ENCODE measurements at places on chromosomes 5 and 9.

DNA sequence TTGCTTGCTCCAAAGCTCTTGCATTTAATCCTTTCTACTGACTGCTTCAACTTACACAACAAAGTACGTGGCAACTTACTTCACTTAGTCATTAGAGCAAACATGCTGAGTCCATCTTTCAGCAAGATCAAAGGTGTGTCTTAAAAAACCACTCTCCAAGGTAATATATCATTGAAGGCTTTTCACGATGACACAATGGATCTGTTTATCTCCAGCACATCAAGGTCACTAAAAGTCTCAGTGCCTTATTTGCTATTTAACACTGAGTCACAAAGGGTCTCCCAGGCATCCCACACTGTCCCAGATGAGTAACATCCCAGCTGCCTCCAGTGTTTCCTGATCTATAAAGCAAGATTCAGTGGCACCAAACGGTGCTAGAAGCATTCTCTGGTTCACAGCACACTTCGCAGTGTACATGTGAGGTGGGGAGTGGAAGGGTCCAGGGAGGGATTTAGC lies 3.7 kb upstream of the CLK4 start:
- DNase-seq = no peak

- DNase-seq = no peak
Measured at GRCh38 chr9:34578241-34579103, 11.1 kb downstream of the CNTFR start.

GRCh38 chr5:18882154-18882553 lies 1105.8 kb downstream of the CDH18 start:
- DNase-seq = no peak

- DNase-seq = no peak
Measured at GRCh38 chr5:103066326-103066725, 53.6 kb downstream of the GIN1 start.

- no peak for DNase-seq
Measured at GRCh38 chr9:113223963-113224362, 2.6 kb downstream of the SLC31A1 start.

DNA sequence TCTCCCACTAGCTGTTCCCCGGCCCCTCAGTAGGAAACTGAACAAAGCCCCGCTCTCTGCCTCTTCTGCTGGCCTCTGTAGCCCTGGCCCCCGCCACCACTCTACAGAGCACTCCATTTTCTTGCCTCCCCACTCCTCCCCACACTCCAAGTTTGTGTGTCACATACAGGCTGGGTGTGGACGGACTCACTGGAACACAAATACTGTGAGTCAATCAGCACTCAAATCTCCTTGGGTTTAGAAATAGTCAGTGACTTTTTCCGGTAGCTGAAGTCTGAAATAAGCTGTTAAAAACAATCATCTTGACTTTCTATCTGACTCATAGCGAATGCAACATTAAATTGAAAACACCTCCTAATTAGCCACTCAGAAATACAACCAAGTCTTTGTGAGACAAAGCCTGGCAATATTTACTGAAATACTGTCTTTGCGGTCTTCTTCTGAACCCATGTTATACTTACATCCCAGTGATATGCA lies 122.5 kb downstream of the LHFPL2 start:
- no peak for DNase-seq

GRCh38 chr5:172844577-172844838 lies 10.5 kb downstream of the ERGIC1 start:
- DNase-seq = no peak

GRCh38 chr9:34689512-34689911 lies 1.6 kb downstream of the CCL19 start:
- no peak for DNase-seq

DNA sequence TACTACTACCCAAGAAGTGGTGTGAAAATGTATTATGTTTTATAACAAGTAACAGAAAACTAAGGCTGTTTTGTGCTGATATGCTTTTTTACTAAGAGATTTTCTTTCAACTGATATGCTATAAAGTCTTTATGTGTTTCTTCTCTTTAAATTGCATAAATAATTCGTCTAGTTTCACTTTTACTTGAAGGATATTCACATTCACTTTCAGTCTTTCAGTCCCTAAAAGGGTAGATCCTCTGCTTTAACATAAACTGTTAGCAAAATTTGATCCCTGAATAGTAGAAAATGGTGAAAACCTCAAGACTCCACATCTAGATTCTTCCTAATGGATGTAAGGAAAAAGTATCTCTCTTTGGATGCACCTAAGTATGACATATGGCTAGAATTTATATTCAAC lies 69.0 kb upstream of the FST start:
- no peak for DNase-seq

DNA sequence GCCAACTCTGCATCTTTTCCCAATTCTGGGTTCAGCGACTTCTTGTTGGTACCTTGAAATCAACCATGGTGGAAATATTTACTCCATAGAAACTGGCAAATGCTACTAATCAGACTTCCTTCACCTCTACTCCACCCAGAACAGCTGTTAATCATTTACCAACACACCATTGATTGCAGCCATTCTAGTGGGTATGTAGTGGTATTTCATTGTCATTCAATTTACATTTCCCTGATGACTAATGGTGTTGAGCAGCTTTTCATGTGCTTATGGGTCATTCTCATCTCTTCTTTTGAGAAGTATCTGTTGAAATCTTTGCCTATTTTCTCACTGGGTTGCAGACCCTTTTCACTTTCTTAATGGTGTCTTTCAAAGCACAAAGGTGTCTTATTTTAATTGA lies 122.4 kb upstream of the MSX2 start:
- DNase-seq = no peak

GRCh38 chr9:92119586-92119985 lies 4.4 kb upstream of the SPTLC1 start:
- DNase-seq = no peak

- DNase-seq = no peak
Measured at GRCh38 chr9:34575862-34576596, 13.5 kb downstream of the CNTFR start.

DNA sequence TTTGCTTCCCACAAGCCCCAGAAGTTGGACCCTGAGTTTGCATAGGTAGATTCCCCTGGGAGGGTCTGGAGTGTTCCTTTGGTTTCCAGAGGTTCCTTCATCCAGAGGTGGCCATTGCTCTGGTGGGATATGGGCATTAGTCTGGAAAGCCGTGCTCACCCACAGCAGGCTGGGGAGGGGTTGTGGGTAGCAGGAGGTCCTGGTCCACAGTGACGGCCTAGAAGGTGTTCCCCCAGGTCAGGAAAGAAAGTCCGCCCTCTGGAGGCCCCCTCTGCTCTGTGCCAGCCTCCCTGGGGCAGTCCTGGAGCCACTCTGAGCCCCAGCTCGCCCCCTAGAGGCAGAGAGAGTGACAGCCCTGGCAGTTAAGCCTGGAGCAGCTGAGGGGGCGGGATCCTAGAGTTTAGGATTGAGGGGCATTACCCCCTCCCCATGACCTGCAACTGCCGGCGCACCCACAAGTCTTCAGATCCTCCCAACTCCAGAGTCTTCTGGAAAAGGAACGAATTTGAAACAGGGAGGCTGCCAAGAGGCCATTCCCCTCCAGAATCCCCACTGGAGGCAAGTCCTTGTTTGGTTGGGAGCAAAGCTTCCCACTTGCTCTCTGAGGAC lies 36.8 kb downstream of the NDST1 start:
- peak; percentile 24 for DNase-seq

DNA sequence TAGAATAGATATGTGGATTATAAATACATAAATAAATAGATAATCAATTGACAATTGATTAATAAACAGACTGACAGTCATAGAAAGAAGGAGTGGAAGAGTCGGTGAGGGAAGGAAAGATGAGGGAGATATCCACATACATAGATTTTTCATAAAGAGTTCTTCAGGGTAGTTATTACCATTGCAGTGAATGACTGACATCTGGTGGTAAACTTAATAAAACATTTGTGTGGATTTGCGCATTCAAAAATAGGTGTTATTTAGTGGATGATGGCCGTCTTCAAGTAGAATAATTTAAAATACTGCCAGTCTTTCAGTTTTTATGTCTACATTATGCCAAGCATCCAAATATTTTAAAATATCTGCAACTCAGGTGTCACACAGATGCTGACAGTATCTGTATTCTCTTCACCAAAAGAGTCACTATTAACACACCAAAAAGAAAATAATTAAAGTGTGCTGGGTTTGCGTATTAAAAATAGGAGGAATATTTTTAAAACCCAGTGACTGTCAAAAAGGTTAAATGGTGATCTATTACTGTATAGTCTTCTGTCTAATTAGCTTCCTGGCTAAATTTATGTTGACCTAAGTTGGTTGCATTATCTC lies 78.8 kb downstream of the GIN1 start:
- DNase-seq = peak; percentile 19

DNA sequence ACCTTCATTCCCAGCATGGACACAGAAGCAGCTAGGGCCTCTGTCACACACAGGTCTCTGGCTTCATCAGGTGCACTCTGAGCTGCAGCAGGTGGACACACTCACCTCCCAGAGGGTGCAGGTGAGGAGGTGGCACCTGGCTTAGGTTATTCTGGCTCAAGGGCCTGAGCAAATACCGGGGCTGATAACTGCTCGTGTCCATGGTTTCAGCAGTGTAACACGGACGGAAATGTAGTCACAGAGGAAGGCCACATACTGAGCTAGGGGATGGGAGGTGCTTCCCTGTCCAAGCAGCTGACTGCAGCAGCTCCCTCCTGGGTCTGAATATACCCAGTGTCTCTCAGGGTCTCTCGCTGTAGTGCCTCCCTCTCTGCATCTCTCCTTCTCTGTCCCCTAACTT lies 5.7 kb downstream of the PHF2 start:
- DNase-seq = no peak

DNA sequence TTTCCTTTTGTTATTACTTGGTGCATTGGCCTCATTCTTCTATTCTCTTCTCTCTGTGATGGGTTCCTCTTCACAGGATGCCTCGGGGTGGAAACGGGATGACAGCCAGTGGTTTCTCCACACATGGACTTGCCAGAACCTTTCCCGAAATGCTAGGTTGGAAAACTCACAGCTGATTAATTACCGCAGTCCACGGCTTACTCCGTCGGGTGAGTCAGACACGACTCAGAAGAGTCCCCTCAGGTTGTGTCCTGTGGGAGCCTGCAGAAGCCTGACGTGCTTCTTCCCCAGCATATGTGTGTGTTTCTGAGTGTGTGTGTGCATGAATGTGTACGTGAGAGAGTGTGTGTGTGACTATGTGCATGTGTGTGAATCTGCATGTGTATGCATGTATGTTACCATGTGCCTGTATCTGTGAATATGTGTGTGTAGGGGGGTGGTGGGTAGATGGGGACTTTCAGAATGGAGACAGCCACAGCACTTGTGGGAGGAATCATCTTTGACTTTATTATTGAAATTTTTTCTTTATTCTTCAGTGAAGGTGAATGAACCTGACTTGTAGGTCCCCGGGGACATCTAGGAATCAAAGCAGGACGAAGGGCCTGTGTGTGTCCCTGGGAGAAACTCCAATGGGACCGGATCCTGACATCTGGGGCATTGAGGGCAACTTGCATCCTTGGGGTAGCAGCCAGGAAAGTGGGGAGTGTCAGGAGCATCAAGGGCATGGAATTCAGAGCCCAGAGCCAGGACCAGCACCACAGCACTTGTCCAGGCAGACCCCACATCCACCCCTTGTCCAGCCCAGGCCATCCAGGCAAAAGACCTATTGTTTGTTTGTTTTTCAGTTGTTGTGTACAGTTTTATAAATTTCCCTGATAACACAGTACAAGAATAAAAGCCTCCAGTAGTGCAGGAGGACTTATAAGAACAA lies 21.9 kb upstream of the MED10 start:
- no peak for DNase-seq

- no peak for DNase-seq
Measured at GRCh38 chr5:64958757-64959391, 190.1 kb downstream of the CWC27 start.

DNA sequence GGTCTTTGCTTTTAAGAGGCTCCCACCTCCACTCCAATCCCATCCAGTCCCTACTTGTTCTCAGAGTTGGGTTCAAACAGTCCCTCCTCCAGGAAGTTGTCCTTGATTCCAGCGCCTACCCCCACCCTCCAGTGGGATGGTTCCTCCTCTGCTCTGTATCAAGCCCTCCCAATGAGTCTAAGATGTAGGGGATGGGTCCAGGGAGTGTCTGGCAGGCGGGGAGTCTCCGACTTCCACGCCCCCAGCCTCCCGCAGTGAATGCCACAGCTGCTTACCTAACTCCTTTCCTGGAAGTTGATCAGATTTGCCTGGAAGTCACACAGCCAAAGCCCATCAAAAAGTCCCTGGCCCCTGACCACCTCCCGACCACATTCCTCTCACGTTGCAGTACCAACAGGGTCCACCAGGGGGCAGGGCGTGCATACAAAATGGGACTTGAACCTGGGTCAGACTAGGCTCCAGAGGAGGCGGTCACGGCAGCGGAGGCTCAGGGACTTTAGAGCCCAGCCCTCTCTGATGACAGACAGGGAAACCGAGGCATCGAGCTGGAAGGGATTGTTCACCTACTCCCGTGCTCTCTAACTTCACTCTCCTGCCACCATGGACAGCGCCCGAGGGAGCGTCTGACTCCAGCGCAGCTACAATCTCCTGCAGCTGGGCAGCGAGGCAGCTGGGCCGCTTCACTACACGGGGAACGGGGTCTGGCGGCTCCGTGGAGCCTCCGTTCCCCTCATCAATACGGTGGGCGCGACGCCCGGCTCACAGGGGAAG lies 25.0 kb upstream of the TDRD7 start:
- peak; percentile 74 for DNase-seq

- no peak for DNase-seq
Measured at GRCh38 chr9:76996700-76997099, 22.8 kb upstream of the FOXB2 start.

GRCh38 chr9:126468141-126468825 lies 141.7 kb downstream of the MVB12B start:
- no peak for DNase-seq

DNA sequence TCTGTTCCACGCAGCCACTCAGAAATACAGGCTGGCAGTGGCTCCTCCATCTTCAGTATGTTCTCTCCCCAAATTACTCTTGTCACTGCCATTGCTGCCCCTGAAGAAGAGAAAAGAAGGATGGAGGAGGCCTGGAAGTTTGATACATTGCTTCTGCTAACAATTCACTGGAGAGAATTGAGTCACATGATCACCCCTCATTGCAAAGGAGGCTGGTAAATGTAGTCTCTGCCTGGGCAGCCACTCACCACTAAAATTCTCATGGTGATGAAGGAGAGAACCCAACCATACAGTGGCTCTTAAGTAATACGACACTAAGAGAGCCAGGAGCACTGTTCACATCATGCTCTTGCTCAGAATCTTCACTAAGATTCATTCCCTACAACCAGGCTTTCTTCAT lies 112.0 kb downstream of the DOCK8 start:
- DNase-seq = no peak

- DNase-seq = peak; percentile 71
Measured at GRCh38 chr5:169012450-169012849, 288.5 kb downstream of the SLIT3 start.

DNA sequence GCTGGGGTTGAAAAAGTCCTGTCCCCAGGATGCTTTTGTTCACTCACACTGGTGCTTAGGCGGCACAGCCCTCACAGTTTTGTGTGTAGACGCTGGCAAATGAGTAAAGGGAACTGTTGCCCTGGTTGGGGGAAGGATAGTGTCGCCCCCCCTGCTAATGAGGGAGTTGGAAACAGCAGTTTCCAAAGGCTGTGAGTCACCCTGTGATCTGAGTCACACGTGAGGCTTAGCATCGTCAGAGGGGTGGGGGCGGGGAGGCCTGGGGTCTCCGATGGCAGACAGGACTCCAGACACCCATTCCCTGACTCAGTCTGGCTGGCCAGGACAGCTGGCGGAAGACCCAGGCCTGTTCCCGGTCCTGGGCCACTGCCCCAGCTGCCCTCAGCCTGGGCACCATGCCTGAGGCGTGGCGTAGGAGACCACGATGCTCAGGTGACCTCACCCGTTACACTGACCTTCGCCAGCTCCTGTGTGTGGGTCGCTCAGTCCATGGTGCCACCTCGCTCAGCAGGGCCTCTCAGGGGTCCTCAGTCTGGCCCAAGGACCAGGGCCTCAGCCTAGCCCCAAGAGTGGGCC lies 2.9 kb downstream of the DNAJB5 start:
- DNase-seq = no peak

Data from renal pelvis (tissue), 12 donors.